Activated CD8-positive, alpha-beta memory T cell treated with anti-CD3 and anti-CD28 coated beads for 4 hours (primary cell): ENCODE measurements at places on chromosomes 2 and 18.

- no peak for DNase-seq
These were observed 260.4 kb upstream of the DSEL start for GRCh38 chr18:67776929-67777328.

DNA sequence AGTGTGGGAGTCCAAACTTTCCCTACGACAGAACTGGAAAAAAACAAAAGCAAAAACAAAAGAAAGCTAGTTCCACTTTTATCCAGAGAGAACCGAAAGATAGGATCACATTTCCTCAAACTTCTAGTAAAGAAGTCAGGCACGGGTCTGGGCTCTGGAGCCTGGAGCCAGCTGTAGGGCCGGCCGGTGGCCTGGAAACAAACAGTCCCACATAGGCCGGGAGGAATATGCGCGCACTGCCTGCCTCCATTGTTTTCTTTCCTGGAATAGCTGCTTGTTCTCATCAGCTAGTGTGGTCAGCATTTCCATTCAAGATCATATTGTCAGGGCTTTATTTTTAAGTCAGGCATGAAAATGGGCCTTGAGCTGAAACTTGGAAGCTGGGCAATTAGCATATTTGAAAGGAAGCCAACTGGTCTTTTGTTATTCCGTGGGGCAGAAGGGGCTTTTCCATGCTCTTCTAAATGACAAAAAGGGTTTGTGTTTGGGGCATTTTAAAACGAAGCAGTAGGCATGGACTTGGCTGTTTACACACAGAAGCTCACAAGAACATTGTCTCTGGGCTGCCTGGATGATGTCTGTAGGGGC lies 58.7 kb upstream of the RFX8 start:
- no peak for DNase-seq

DNA sequence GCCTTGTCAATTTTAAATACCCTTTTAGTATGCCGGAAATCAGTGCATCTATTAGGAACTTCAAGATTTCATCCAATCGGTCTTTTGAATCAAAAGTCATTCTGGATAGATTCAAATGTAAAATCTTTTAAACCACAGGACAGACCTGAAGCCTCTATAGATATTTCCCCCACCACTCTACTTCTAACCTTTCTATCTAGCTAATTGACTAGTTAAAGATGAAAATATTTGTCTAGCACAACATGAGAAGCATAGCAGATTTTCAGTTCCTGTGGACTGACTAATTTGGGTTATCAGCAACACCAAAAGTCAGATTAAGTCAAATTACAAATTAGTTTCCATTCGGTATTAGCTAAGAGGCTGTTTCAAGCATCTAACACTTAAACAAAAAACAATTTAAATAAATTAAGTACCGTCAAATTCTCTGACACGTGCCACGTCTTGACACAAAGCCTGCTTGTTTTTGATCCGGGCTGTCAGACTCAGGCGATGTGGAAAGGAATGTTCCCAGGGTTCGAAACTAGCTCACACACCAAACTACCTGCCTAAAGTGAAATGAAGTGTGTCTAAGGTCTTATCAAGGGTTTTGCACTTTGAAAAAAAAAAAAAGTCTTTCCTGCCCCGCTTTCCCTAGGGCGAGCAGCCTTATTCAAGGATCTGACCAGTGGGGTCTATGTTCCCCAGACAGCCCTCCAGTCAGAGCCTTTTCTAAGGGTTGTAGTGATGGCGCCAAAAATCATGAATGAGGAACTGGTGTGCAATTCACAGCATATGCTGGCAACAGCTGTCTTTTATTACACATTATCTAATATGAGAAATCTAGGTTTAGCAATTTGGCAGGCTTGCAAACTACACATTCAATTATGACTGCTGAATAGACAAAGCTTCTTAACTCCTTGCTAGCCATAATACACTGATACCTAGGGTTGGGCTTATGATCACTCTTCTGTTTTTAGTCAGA lies 4.7 kb downstream of the CYTIP start:
- no peak for DNase-seq

- no peak for DNase-seq
These were observed 1.7 kb upstream of the PRKD3 start for GRCh38 chr2:37326285-37326684.

DNA sequence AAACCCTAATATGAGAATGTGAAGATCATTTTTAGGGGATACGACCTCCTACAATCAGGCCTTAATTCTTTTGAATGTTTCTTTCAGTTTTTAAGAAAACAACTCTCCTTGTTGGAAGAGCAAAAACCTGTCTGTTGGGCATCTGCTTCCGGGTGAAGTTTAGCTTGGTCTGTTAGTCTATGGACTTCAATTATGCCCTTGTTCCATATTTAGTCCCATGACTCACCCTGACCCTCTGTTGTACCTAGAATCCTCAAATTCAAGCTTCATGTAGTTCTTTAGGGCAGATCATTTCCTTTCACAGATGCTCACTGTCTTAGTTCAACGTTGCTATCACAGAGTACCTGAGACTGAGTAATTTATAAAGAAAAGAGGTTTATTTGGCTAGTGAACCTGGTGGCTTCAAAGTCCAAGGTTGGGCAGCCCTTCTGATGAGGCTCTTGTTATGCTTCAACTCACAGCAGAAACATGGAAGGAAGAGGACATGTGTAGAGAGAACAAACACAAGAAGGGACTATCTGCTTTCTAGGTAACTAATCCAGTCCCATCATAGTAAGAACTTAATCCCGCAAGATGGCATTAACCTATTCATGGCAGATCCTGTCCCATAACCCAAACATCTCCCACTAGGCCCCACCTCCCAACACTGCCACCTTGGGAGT lies 82.5 kb upstream of the SERPINE2 start:
- DNase-seq, result no peak

DNA sequence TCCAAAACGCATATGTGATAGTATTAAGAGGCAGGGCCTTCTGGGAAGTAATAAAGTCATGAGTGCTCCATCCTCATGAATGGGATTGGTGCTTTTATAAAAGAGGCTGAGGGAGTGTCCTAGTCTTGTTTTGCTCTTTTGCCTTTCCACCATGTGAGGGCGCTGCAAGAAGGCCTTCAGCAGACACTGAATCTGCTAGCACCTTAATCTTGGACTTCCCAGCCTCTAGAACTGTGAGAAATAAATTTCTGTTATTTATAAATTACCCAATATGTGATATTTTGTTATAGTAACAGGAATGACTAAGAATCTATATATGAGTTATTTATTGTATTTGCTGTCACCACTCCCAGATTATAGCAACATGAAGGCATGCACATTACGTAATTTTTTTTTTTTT lies 63.5 kb downstream of the PLA2R1 start:
- no peak for DNase-seq

DNA sequence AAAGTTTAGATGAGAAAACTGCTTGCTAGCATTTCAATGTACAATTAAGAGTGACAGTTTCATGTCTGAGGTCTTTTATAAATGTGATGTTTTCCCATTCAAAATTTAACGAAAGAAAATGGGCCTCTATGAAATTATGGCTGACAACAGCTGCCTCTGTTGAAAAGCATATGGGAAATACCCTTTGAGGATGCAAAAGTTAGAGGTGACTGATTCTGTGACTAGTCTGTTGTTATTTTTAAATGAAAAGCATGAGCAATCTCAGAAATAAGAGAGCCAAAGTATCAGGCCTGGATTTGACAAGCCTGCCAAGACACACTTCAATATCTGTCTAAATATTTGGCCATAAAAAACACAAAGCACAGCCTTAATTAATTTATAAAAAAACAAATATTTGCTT lies 580.8 kb downstream of the ERBB4 start:
- DNase-seq, result no peak

DNA sequence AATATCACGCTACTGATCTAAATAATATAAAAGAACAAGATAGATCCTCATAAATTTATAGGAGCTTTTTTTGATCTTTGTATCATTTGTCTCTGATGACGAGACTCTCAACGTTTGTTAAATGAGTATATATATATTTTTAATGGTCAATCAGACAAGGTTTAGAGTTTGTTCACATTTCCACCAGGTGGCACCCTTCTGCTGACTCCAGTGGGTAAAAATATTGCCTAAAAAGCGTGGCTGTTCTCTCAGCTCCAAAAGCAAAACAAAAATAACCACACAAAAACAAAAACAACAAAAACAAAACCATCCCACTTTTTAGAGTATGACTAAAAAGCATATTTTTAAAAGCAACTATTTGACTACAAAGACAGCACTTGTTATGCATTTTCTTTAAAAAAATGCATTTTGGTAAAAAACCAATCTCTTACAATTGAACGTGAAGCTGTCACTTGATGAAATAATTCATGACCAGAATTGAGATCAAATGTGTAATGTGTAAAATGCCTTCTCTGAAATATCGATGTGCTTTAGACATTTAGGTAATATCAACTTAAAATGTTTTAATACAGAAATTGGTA lies 723.2 kb downstream of the DPP10 start:
- no peak for DNase-seq

GRCh38 chr2:95316466-95317122 lies 19.4 kb downstream of the KCNIP3 start:
- DNase-seq, result no peak

- DNase-seq, result no peak
These were observed 51.3 kb downstream of the KCMF1 start for GRCh38 chr2:85022232-85022631.

GRCh38 chr2:45233301-45233700 lies 224.0 kb upstream of the SIX2 start:
- DNase-seq, result no peak

- DNase-seq, result no peak
These were observed 122.3 kb downstream of the HAUS1 start for GRCh38 chr18:46226461-46226860.

GRCh38 chr2:236758406-236758805 lies 188.8 kb downstream of the ACKR3 start:
- DNase-seq, result no peak

DNA sequence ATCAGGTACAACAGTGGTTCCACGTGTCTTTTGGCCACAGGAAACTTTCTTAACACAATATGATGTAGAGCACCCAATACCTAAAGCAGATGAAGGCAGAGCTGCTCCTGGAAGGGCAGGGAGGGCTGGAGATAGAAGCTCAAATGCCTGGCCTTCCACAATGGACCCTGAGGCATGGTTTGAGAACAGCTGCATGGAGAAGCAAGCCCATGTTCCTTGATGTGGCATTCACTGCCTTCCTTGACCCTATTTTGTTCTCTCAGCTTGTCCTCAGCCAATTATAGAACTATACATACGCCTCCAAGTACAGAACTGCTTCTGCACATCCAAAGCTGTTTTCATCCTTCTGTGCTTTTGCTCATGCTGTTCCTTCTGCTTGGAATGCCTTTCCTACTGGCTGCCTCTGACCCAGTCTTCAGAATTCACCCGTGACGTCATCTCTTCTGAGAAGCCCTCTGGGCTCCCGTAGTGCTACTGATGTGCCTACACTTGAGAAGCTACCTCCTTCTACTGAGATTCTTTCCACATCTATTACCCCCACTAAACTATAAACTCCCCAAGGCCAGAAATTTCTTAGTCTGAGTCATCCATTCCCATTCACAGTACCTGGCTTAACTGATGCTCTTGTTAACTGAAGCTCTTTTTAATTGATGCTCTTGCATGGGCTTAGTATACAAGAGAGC lies 69.9 kb downstream of the CHRNA1 start:
- DNase-seq, result no peak

- DNase-seq, result no peak
These were observed 302.4 kb downstream of the PLCL1 start for GRCh38 chr2:198106621-198107385.

DNA sequence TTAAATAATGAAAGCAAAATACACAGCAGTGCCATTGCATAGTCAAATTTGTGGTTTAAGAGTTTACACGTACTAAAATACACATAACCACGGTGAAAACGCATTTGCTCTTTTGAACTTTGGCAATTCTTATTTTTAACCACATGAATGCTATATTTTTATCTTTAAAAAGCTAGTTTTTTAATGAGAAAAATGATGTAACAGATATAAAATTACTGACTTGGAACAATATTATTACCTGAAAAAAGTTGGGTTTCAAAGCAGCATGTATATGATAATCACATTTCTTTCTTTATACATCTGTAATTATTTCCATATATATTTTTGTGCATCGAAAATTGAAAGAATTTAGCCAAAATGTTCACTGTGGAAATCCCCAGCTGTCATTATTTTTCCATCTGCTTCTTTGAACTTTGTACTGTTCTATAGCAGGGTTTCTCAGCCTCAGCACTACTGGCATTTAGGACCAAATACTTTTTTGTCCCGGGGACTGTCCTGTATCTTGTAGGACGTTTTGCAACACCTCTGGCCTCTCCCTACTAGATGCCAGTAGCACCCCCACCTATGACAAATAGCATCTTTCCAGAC lies 75.9 kb upstream of the CAB39 start:
- no peak for DNase-seq

DNA sequence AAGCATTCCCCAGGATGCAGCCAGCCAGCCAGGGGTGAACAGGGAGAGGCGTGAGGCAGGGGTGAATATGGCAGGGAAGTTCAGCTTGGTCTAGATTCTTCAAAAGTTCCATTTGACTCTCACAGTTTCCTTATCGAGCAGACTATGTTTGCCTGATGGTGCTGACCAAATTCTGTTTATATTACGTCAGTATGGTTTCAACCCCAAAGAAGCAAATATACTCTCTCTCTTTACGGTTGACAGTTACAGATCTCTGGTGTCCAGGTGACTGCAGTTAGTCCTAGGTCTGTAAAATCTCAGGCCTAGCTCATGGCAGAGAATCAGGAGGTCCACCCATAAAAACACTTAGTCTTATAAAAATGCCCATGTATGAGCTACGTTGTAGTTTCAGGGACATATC lies 38.3 kb upstream of the DNMT3A start:
- DNase-seq, result no peak

DNA sequence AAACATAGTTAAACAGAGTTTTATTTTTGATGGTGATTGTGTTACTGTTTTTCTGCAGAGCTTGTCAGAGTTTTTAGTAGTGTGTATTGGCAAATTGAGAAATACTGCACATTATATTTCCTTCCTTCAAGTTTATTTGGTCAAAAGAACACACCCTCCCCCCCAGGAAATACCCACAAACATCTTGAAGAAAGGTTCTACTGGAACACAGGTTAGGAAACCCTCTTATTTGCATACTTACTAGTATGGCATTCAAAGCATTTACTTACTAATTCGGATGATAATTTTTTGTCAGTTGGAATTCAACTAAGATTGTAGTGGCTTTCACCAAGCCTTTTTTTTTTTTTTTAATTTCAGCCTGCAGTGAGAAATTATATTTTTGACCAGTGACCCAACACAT lies 9.1 kb downstream of the CAB39 start:
- no peak for DNase-seq

- no peak for DNase-seq
These were observed 277.4 kb upstream of the MC4R start for GRCh38 chr18:60649842-60650536.
